D341Med (cell line): ENCODE measurements at places on chromosomes 12 and 14.
A peak's percentile ranks its signal among the peaks of the same experiment; 100 is the strongest.

GRCh38 chr12:123908884-123909725 is 63.5 kb downstream of the CCDC92 start:
- no peak for DNase-seq

GRCh38 chr12:88833641-88834116 is 253.4 kb upstream of the KITLG start:
- DNase-seq, result no peak

DNA sequence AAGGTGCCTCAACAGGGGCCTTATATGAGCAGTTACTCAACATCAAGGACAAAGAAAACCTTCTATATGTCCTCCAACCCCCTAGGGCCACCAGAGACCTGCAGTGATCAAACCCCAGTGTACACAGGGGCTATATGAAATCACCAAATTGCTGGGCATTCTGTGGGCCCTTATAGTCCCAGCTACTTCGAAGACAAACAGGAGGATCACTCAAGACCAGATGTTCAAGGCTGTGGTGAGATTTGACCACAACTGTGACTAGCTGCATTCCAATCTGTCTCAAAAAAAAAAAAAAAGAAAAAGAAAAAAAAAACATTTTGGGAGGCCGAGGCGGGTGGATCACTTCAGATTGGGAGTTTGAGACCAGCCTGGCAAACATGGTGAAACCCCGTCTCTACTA is 51.0 kb upstream of the PRB2 start:
- DNase-seq, result no peak

DNA sequence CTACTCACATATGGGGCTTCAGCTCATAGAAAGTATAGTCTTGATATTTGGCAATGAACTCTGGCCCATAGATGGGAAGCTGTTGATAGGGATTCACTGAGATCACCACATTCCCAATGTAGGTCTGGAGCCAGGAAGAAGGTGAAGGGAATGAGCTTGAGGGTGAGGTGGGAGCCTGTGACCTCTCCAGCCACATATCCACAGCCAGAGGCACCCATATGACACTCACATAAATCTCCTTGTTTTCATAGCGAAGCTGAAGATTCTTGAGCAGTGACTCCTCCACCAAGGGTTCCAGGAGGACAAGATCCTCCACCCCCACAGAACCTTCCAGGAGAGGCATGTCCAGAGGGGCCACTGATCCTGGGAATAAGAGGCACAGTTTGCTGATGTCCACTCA is 1.9 kb downstream of the MYO1A start:
- no peak for DNase-seq

- DNase-seq, result peak; percentile 68
Measured at GRCh38 chr12:2172491-2173214, 119.9 kb downstream of the CACNA1C start.

DNA sequence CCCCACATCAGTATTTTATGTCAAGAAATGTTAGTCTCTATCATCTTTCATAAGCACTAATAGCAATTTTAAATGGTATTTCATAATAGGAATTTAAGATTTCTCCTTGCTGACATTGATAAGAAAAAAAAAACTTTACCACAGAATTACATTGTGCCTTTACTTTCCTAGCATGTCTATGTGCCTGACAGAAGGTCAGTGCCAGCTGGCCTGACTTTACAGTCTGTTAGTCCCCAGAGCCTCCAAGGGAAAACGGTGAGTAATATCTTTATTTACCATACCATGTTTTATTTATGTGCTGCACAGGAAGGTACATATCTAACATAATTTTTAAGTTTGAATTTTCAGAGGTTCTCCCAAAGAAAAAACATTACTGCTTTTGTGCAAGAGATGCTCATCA is 152.0 kb upstream of the AEBP2 start:
- no peak for DNase-seq

GRCh38 chr12:114500775-114501473 is 95.0 kb upstream of the TBX5 start:
- DNase-seq, result no peak

DNA sequence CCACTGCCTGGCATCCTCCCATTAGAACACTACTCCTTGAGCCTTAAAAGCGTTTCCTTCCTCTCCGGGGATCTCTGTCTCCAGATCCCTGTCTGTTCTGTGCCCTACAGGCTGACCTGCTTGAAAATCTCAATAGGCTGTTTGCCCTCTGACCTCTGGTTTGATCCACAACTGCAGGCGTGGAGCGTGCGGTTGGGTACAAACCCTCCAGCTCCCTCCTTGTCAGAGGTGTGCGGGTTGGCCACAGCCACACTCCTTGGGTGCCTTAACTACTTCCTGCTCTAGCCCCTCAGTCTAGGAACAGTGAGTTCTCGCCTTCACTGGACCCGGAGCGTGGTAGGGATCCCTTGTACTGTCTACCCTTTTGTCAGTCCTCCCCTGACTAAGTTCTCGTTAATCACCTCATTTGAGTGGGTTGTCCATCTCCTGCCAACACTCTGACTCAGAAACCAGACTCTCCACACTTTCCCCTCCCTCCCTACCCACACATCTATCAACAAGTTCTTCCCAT is 33.1 kb downstream of the CMKLR1 start:
- DNase-seq, result no peak

- no peak for DNase-seq
Measured at GRCh38 chr12:11509326-11509725, 114.0 kb upstream of the PRB2 start.

- no peak for DNase-seq
Measured at GRCh38 chr12:22981711-22982110, 356.7 kb downstream of the ETNK1 start.

- DNase-seq, result no peak
Measured at GRCh38 chr12:13368971-13369370, 172.4 kb downstream of the EMP1 start.

DNA sequence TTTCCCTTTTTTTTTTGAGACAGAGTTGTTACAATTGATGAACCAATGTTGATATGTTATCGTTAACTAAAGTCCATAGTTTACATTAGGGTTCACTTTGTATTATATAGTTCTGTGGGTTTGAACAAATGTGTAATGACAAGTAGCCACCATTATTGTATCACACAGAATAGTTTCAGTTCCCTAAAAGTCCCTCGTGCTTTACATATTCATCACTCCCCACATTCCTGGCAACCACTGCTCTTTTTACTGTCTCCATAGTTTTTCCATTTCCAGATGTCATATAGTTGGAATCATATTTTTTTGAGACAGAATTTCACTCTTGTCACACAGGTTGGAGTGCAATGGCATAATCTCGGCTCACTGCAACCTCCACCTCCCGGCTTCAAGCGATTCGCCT is 12.5 kb downstream of the HSD17B6 start:
- no peak for DNase-seq

GRCh38 chr12:70994217-70994788 is 73.8 kb upstream of the PTPRR start:
- no peak for DNase-seq

DNA sequence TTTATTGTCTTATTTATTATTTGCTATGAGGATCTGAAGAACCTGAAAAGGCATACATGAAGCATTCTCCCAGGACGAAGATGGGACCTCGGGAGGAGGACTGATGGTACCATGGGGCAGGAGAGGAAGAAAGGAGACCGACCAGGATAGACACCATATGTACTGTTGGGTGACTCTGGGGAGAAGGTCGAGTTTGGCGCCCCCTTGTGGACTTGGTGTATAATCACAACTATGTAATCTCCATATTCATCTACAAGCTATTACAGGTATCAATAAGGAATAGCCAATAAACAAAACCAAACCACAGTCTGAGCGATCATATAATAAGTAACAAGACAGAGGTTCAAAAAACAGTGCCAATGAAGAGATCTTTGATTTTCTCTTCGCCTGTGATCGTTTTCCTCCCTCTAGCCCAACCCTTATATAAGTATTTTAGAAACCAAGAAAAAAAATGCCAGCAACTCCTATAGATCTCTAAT is 139.1 kb downstream of the SPTSSA start:
- peak; percentile 75 for DNase-seq

- DNase-seq, result peak; percentile 85
Measured at GRCh38 chr12:124939421-124940142, 25.1 kb upstream of the UBC start.

DNA sequence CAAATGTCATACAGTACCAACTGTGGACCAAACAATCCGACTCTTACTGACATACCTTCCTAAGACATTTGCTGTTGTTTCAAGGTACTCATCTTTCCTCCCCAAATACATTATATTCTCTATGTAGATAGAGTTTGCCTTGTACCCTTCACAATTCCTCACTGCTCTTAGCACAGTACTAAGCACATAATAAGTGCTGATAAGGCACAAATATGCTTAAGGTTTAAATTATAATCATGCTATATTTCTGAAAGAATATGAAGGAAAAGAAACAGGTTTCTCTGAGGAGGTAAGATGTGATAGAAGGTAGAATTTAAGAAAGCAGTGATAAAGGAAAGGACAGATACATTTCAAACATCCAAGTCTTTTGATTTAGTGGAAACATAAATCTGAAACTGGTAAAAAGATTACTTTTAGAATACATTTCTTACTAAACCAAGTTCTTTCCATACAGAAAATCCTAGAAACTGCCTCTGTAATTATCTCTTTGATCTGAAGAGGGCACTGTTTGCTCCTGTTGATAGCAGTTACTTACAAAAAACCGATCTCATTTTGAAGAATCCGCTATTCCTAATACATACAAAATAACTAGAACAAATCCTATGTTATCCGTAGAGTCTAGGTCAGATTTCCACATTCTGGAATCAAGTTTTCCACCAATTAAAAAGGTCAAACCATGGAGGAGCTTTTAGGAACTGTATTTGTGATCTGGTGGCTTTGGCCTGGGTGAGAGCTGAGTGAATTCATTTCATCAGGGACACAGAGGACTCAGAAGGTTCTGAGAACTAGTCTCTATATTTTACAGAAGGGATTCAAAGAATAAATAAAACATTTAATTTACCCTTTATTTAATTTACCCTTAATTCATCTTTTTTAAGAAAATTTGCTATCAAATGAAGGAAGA is 311.9 kb downstream of the DAD1 start:
- DNase-seq, result no peak

GRCh38 chr12:112924986-112925385 is 13.3 kb upstream of the OAS3 start:
- no peak for DNase-seq

GRCh38 chr14:87457720-87458119 is 535.3 kb downstream of the GALC start:
- no peak for DNase-seq
